GM03348 (cell line): ENCODE measurements at places on chromosomes 7 and 10.

DNA sequence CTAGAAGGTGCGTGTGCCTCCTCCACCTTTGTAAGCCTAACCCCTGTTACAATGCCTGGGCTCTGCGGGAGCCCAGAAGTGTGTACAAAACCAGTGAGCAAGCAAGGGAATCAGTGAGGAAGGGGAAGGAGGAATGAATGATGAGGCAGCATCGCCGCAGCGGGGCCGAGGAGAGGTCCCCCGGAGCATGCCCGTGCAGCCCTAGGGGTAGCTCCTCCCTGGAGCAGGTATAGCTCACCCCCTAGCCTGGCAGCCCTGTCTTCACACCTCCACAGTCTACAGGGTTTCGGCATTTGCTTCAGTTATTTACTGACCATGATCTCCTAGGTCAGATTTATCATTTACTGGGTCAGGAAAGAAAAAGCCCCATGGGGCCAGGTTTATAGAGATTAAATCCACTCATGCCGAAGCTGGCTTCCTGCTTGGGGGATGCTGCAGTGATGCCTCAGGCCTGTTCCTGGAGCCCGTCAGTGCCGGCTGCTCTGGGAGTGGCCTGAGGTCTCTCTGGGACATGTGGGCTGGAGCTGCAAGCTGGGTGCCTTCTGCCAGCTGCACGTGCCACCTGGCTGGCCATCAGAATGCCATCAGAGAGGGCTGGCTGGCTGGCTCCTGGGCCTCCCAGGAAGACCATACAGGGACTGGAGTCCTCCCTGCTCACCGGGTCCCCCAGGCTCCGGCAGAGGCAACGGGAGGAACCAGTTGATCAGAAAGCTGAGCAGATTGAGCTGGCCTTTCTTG lies 138.9 kb downstream of the GRK5 start:
- DNase-seq, result no peak

- DNase-seq, result peak; percentile 39
Observed at GRCh38 chr10:123966896-123967231, 75.3 kb upstream of the CPXM2 start.

- no peak for DNase-seq
Observed at GRCh38 chr10:72744566-72744965, 52.6 kb downstream of the MCU start.

DNA sequence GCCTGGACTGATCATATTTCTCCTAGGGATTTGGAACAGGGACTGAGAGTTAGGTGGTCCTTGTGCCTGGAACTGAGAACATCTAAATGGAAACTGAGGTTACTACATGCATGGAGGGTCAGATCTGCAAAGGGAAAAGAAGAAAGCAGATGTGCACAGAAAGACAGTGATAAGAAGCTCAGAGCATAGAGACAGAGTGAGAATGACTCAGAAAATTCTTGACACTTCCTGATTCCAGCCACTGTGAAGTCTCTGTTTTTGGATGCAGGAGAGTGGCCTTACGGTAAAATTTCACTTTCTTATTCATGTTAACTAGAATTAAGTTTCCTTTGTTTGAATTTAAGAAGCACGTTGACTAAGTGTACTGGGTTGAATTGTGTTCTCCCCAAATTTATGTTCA lies 241.7 kb downstream of the TMEM26 start:
- DNase-seq, result no peak

GRCh38 chr7:156017916-156018700 lies 205.8 kb upstream of the SHH start:
- DNase-seq, result no peak
